ENCODE measurements at places on chromosomes 2 and 18.

- DNase-seq, result no peak
Measured at GRCh38 chr2:226207671-226208070, 591.9 kb downstream of the IRS1 start.

- DNase-seq, result no peak
Measured at GRCh38 chr2:46885376-46885775, 30.2 kb downstream of the MCFD2 start.

GRCh38 chr2:8677646-8678592, 3.9 kb upstream of the ID2 start:
- no peak for DNase-seq

DNA sequence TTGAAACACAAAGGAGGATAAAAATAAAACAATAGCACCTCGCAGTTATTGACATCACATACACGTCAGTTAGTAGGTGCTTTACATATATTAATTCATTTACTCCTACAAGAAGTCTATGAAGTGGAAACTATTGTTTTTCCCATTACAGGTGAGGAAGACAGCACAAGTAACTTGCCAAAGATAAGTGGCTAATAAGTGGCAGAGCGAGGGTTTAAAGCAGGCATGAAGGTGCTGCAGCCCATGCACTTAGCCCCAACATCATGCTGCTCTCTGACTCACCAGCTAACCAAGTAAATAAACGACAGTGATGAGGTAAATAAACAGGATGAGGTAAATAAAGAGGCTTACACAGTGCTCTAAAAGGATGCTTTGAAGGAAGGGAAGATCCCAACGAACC, 498.6 kb upstream of the ZEB2 start:
- DNase-seq, result no peak

- no peak for DNase-seq
Measured at GRCh38 chr2:144659731-144660275, 139.9 kb upstream of the ZEB2 start.
